ENCODE measurements at places on chromosomes 7 and 10. TPM values are rescaled to one million over a fixed set of nuclear protein-coding genes. Genes with fewer than 3 reads are reported as not detected.

SMIM30 gene
- 78.1 TPM for total RNA-seq

LIPF gene
- not detected for total RNA-seq

ARHGEF5 gene
- 5.4 TPM for total RNA-seq

LEP gene
- 37.1 TPM for total RNA-seq

HTR5A gene
- total RNA-seq, result not detected

CCDC172 gene
- total RNA-seq, result not detected

ATOH7 gene
- not detected for total RNA-seq

SFRP4 gene
- total RNA-seq, result 3.0 TPM

GPR15LG gene
- not detected for total RNA-seq

EVX1 gene
- not detected for total RNA-seq

SMO gene
- total RNA-seq, result 7.6 TPM

GRCh38 chr10:52436664-52437063, 122.6 kb downstream of the DKK1 start:
- no peak for DNase-seq

- DNase-seq, result peak; percentile 22
Measured at GRCh38 chr10:66927971-66928770, 2.3 kb downstream of the LRRTM3 start.

DNA sequence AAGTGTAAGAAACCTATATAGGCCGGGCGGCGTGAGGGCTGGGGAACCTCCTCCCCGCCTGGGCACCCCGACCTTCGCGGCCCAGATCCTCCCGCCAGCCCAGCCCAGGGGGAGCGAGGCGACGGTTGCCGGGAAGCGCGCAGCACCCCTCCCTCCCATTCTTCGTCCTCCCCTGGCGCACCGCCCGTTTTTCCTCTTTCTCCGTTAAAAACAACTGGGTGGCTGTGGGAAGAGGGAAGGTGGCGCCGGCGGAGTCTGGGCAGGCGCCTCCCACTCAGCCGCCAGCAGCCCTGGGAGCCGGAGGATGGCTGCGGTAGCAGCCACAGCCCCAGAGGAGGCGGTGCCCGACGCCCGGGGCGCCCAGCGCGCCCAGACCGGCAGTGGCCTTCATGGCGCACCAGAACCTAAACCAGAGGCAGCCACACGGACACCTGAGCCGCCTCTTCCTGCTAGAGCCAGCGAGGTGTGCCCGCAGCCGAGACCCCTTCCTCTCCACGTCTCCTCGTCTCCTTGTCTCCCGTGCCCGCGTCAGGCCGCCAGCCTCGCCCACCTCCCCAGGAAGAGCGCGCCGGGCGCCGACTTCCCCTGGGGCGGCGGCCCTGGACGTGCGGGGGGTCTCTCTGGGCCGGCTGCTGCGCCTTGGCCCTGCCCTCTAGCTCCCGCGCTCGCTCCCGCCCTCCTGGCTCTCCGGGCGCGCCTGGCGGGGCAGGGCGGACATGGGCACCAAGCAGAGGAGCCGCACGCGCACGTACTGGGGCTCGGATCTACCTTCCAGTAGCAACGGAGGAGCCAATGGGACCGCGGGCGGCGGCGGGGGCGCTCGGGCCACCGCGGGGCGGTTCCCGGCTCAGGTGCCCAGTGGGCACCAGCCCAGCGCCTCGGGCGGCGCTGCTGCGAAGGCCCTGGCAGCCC, 32.8 kb upstream of the SFTPD start:
- peak; percentile 76 for DNase-seq

DNA sequence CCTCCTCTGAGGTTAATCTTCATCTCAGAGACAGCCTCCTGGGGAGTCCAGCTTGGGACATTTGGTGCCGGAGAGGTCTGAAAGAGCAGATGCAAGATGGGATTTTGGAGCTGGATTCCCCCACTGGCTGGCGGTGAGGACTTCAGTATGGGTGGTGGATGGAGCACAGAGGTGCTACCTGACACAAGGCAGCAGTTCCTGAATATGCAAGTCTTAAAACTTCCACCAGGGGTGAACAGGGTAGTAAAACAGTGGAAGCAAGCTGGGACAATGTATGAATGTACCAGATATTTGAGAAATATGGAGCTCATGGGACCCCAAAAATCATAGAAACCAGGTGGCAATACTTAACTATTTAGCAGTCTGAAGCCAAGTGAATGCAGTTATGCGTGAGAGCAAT, 4.8 kb upstream of the TAF3 start:
- DNase-seq, result no peak

DNA sequence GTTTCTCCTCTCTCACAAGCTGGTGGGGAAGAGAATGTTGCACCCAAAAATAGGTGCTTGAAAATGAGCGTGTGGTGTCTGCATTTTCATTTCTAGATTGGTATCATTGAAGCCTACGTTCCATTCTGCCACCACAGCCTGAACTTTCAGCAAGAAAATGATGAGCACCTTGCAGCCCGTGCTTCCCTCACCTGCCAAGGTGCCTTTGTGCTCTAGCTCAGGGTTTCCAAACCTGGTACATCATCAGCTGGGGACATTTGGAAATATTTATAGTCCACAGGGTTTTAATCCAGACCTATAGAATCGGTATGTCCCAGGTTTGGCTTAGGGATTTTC, 701.2 kb downstream of the AUTS2 start:
- no peak for DNase-seq

- DNase-seq, result no peak
Measured at GRCh38 chr10:43000651-43001426, 76.0 kb upstream of the RET start.

GRCh38 chr10:73459683-73460314, 26.4 kb upstream of the MSS51 start:
- no peak for DNase-seq

DNA sequence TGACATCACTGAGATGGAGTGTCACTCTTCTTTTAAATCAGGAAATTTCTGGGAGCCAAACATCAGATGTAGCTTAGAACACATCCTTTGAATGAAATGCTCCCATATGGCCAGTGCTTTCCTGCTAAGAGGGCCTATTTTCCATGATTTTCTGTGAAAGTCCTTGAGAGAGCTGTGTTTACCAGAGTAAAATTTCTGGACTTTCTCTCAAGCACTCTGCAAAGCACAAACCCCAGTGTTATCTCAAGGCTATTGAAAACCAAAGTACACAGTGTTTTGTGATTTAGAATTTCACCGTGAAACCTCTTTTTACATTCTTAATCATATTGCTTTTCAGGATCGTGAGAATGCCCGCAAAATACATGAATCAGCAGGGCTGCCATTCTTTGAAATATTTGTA, 54.0 kb downstream of the PAPSS2 start:
- DNase-seq, result no peak

- DNase-seq, result peak; percentile 89
Measured at GRCh38 chr10:92573798-92574547, at the start of gene IDE. Gene IDE, minus strand, starts transcription at chr10:92574093. Its CDS starts 74 bp downstream, at chr10:92574019.

DNA sequence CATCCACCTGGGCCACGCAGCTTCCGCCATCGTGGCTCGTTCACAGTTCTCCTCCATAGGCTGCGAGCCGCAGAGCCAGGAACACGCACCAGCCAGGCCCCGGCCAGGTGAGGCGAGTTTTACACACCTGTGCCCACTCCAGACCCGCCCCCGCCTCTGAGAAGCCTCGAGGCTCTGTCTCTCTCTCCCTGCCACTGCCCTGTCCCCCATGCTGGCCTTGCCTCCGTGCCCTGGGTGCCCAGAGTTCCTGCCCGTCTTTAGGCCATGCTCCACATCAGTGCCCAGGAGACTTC, 142.2 kb downstream of the SLIT1 start:
- no peak for DNase-seq

DNA sequence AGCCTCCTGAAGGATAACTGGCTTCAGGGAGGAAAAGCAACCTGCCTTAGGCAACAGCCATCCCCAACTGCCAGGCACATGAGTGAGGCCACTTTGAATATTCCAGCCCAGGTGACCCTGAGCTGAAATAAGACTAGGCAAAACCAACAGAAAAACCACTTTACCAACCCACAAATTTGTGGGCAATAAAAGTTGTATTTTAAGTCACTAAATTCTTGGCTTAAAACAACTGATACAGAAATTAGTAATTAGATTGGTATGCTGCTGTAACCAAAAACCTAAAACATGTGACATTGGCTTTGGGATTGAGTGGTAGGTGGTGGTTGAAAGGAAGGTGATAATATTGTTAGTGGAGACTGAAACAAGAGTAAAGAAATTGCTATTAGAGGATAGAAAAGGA, 39.9 kb downstream of the ABCB4 start:
- DNase-seq, result no peak

DNA sequence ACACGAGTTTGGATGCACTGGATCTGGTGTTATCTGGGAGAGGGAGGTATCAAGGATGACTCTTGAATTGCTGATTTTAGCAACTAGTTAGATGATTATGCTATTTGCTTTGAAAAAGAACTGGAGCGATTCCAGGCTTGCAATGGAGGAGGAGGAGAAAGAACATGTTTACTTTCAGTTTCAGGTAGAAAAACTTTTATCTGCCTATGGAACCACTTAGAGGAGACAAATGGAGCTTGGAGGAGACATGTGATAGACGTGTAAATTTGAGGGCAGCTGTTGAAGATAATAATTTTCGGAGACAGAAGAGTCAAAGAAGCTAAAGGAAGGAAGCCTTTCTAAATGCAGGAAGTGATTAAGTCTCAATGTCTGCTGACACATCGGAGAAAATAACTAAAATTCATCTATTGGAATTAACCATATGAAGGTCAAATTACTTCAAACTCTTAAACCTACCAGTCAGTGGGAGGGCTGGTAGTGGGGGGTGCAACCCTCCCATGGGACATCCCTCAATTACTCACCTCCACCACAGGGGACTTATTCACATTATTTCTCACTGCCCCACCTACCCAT, 56.4 kb upstream of the GNAI1 start:
- no peak for DNase-seq

DNA sequence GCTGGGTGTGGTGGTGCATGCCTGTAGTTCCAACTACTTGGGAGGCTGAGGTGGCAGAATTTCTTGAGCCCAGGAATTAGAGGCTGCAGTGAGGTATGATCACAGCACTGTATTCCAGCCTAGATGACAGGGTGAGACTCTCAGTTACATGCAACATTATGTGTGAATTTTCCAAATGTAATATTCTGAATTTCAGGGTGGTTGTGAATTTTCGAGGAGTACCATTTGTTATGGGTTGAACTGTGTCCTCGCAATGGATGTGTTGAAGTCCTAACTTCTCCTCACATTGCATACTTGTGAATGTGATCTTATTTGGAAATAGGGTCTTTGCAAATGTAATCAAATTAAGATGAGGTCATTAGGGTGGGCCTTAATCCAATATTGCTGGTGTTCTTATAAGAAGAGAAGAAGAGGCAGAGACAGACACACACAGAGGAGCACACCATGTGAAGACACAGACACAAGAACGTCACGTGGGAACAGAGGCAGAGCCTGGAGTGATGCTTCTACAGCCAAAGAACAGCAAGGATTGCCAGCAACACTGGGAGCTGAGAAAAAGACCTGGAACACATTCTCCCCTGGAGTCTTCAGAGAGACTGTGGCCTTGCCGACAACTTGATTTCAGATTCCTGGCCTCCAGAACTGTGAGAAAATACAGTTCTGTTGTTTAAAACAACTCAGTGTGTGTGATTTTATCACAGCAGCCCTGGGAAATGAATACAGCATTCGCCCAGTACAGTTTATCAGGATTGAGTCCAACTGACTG, 91.9 kb downstream of the ZNF783 start:
- DNase-seq, result no peak

- DNase-seq, result no peak
Measured at GRCh38 chr7:21353388-21353780, 74.5 kb upstream of the SP4 start.

DNA sequence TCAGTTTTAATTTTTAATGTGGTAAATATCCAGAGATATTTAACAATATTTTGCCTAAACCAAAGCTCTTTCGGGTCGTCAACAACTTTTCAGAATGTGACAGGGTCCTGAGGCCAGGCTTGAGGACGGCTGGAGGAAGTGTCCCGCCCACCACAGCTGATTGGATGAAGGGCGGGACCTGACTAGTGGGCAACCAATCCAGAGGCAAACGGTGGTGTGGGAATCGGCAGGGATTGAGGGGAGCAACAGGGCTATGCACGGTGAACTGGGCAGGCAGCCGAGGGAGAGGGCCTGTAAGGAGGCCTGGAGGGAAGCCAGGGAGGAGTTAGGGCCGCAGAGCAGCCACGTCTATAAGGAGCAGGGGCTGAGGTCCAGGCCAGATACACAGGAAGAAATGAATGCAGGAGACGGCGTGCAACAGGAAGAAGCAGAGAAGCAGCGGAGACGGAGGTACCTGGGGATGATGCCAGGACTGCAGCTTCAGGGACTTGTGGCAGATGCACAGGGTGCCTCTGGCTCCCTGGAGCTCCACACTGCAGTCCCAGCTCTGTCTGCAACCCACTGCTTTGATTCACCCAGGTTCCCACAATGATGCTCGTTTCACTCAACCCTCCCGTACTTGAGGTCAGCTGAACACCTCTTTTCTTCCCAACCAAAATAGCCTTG, 46.1 kb upstream of the ZMIZ1 start:
- DNase-seq, result peak; percentile 74

All from left cardiac atrium (tissue), 4 donors.